ENCODE measurements at places on chromosomes 3 and 15. TPM values are rescaled to one million over a fixed set of nuclear protein-coding genes. Genes with fewer than 3 reads are reported as not detected.

GRCh38 chr3:120469882-120470301 is 19.1 kb upstream of the FSTL1 start:
- H3K36me3 ChIP-seq = peaks cover 5% of the 10 kb centered on the region
- H3K4me3 ChIP-seq = peak overlapping the region; percentile 1
- no peaks in the 10 kb centered on the region for H3K27me3 ChIP-seq
- no peak for DNase-seq
- H3K4me1 ChIP-seq = peaks cover 13% of the 10 kb centered on the region
- H3K27ac ChIP-seq = peak overlapping the region; percentile 99

DNA sequence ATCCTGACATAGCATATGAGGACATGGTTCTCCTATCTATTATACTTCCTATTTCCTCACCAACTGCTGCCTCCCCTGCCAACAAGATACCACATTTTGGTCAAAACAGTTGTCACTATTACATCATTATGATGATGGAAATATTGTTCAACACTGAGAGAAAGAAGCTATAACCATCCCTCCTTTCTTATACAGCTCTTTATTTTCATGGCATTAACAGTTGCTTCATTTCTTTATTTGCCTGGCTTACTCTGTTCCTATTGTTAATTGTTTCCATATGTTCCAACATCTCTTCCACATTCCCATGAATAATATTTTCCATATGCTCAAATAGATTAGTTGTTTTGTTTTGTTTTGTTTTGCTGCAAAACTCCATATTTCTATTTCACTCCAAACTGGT is 40.8 kb upstream of the FILIP1L start:
- peaks cover 26% of the 10 kb centered on the region for H3K4me1 ChIP-seq
- no peak for DNase-seq
- no peak overlapping the region for H3K4me3 ChIP-seq

The IQCF5 gene
- total RNA-seq = not detected

The REC114 gene
- total RNA-seq = not detected

GRCh38 chr15:31396881-31397560 is 70.4 kb downstream of the KLF13 start:
- H3K4me3 ChIP-seq = peak overlapping the region; percentile 53
- no peaks in the 10 kb centered on the region for H3K36me3 ChIP-seq
- peaks cover 29% of the 10 kb centered on the region for H3K27me3 ChIP-seq
- peak overlapping the region; percentile 70 for H3K27ac ChIP-seq
- no peaks in the 10 kb centered on the region for H3K4me1 ChIP-seq

DNA sequence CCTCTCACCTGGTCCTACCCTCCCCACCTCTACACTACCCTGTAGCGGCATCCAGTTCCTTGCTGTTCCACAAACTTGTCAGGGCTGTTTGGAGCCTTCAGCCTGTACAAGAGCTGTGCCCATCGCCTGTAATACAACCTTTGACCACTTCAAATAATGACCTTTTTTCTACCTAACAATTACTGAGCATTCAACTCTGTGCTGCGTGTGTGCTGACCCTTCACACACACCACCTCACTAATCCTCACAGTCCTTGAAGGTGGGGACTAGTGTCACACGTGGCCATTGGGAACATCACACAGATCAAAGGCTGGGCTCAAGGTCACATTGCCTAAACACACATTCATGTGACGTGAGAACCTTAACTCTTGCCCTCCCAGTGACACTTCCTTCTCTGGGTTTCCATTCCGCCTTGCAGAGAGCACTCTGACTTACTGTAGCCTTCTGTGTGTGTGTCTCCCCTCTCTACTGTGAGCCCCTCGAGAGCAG is 3.1 kb downstream of the C3orf20 start:
- peaks cover 8% of the 10 kb centered on the region for H3K27me3 ChIP-seq
- H3K4me3 ChIP-seq = no peak overlapping the region
- no peaks in the 10 kb centered on the region for H3K36me3 ChIP-seq

GRCh38 chr3:127754411-127755304 is 67.7 kb downstream of the MGLL start:
- peaks cover 2% of the 10 kb centered on the region for H3K27me3 ChIP-seq
- H3K27ac ChIP-seq = no peak overlapping the region
- DNase-seq = no peak
- H3K4me1 ChIP-seq = peaks cover 6% of the 10 kb centered on the region

DNA sequence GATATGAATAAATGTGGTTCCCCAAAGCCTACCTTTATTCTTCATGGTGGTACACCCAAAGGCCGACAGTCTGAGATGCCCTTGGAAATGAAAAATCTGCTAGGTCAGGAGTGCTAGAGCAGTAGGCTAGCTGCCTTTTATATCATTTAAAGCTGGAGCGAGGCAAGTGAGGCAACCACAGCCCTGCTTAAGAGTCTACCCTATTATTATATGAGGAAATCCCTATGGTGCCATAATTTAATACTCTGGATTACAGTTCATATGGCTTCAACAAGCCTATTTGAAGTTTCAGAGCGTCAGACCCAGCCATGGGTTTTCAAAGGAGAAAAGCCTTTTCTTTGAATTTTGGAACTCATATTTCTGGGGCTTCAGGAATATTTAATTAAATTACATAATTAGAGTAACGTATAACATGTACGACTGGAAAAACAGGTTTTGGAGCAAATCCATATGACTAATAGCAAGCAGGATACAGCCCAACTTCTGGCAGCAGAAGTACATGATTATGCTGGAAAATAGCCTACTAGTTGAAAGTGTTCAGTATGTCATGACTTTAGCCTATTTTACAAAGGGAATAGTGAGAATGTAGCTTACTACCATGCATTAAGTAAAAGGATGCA is 18.0 kb upstream of the SLTM start:
- no peak overlapping the region for H3K4me3 ChIP-seq
- peaks cover 5% of the 10 kb centered on the region for H3K4me1 ChIP-seq
- H3K27ac ChIP-seq = peak overlapping the region; percentile 13
- no peaks in the 10 kb centered on the region for H3K27me3 ChIP-seq
- no peaks in the 10 kb centered on the region for H3K36me3 ChIP-seq
- DNase-seq = no peak

The CNTN4 gene
- total RNA-seq = 29.7 TPM

The TMEM45A gene
- total RNA-seq = 9.6 TPM

DNA sequence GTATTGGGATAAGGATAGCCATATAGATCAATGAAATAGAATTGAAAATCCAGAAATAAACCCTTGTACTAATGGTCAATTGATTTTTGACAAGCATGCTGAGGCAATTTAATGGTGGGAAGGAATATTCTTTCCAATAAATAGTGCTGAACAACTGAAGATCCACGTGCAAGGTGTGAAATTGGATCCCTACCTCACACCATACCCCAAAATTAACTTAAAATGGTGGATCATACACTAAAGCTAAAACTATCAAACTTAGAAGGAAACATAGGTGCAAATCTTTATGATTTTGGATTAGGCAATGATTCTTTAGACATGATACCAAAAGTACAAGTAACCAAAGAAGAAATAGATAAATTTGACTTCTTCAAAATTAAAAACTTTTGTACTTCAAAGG is 22.1 kb upstream of the SYNM start:
- no peaks in the 10 kb centered on the region for H3K27me3 ChIP-seq
- H3K27ac ChIP-seq = no peak overlapping the region
- no peaks in the 10 kb centered on the region for H3K4me1 ChIP-seq
- H3K36me3 ChIP-seq = no peaks in the 10 kb centered on the region
- no peak for DNase-seq

The RBM5 gene
- total RNA-seq = 244 TPM

The TMEM108 gene
- total RNA-seq = 4.8 TPM

GRCh38 chr3:147416931-147417330 is 7.8 kb downstream of the ZIC1 start:
- H3K27ac ChIP-seq = no peak overlapping the region
- no peak for DNase-seq
- peak overlapping the region; percentile 83 for H3K4me3 ChIP-seq
- H3K4me1 ChIP-seq = peaks cover 11% of the 10 kb centered on the region
- H3K27me3 ChIP-seq = peaks cover 96% of the 10 kb centered on the region
- peaks cover 25% of the 10 kb centered on the region for H3K36me3 ChIP-seq

DNA sequence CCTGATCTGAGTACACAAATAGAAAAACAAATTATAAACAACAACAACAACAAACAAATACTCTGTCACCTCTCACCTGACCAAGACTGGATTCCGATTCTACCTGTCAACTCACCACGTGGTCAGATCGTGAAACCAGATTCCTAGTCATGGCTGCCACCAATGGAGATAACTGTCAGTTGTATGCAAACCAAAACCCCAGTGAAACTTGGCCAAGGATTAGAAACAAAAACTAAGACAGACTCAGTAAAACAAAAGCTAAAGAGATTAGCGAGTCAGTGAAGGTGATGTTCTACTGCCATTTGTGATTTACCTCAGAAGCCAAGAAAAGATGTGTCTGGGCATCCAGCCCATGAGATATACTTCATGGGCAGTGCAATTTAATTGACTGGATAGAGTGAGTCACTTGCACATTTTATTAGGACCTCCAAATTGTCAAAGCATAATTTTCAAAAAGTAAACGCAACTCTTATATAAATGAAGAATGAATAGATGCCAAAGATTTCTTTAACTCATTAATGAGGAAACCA is 31.1 kb downstream of the PHLDB2 start:
- no peaks in the 10 kb centered on the region for H3K4me1 ChIP-seq
- H3K36me3 ChIP-seq = peaks cover 16% of the 10 kb centered on the region
- no peak overlapping the region for H3K27ac ChIP-seq
- H3K4me3 ChIP-seq = no peak overlapping the region

DNA sequence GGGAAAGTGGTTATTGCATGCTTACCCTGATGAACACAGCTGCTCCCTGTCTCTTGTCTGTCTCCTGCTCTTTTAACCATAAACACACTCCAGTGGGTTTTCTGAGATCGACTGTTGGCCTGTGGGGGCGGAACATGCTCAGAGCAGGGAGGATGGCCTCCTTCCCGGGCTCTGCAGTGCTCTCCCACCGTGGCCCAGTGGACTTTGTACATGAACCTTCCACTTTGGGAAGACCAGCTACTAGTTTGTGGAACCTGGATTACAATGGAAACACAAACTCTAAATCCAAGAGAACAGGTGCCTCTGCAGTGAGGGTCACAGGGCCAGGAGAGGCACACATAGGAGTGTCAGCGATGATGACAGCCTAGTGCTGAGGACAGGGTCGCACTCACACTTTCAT is 56.5 kb downstream of the KLF13 start:
- H3K27me3 ChIP-seq = no peaks in the 10 kb centered on the region
- peak overlapping the region; percentile 64 for H3K27ac ChIP-seq
- H3K4me3 ChIP-seq = no peak overlapping the region
- peaks cover 9% of the 10 kb centered on the region for H3K36me3 ChIP-seq
- DNase-seq = no peak

The CAMK1 gene
- total RNA-seq = 9.1 TPM

The STAB1 gene
- total RNA-seq = 0.12 TPM

DNA sequence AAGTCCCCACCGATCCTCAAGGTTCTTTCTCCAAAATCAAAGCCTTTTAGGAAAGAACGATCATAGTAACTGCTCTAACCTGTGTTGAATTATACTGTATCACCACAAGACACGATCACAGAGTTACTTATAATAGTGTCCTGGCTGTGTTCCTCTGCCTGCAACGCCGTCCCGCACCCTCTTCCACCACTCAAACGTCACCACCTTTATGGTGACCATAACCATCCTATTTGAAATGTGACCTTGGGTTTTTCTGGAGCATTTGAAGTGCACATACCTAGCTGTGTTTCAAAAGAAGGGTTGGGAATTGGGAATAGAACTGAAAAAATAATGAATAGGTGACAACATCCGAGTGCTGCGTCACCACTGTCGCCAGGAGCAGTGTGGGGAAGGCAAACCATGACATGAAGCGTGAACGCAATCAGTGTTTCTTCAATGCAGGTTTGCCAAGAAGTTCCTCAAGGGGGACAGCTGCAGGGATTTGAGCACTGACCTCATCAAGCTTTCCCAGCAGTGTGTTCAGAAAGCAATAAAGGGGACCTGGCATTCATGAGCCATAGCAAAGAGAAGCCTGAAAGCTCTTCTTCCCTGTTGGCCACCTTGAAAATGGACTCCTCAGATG is 769 bp upstream of the SELENOS start:
- H3K4me1 ChIP-seq = peaks cover 7% of the 10 kb centered on the region
- H3K27ac ChIP-seq = peak overlapping the region; percentile 94
- H3K27me3 ChIP-seq = no peaks in the 10 kb centered on the region
- no peak for DNase-seq
- H3K36me3 ChIP-seq = peaks cover 25% of the 10 kb centered on the region

- no peak overlapping the region for H3K4me3 ChIP-seq
- peaks cover 54% of the 10 kb centered on the region for H3K4me1 ChIP-seq
- H3K36me3 ChIP-seq = peaks cover 3% of the 10 kb centered on the region
- H3K27ac ChIP-seq = no peak overlapping the region
- peaks cover 3% of the 10 kb centered on the region for H3K27me3 ChIP-seq
Observed at GRCh38 chr15:62453375-62453774, 288.3 kb upstream of the C2CD4B start.

The SLC22A13 gene
- total RNA-seq = 0.60 TPM

The LINGO1 gene
- total RNA-seq = 19.6 TPM

The MRAS gene
- total RNA-seq = 41.6 TPM

DNA sequence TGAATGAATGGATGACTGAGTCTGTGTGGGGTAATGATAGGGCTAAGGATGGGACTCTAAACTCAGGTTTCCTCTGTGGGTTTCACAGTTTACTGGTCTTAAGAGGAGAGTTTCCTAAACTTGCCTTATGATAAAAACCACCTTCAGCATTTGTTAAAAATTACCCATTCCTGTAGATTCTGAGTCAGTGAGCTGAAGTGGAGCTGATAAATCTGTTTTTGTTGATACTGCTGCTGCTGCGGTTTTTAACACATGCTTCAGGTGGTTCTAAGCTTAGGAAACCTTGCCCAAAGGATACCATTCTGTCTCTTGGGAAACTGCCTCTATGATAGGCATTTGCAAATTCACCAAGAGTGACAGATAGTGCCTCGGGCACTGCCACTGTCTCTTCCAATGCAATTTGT is 52.6 kb downstream of the MECOM start:
- peaks cover 5% of the 10 kb centered on the region for H3K27me3 ChIP-seq
- DNase-seq = no peak
- peaks cover 4% of the 10 kb centered on the region for H3K4me1 ChIP-seq
- H3K36me3 ChIP-seq = no peaks in the 10 kb centered on the region

- H3K27ac ChIP-seq = no peak overlapping the region
- peaks cover 42% of the 10 kb centered on the region for H3K27me3 ChIP-seq
- no peak for DNase-seq
- no peaks in the 10 kb centered on the region for H3K4me1 ChIP-seq
- no peak overlapping the region for H3K4me3 ChIP-seq
- no peaks in the 10 kb centered on the region for H3K36me3 ChIP-seq
Observed at GRCh38 chr3:127320529-127321121, 32.8 kb upstream of the PRR20G start.

GRCh38 chr3:57135964-57136719 is 29.0 kb downstream of the IL17RD start:
- no peak overlapping the region for H3K27ac ChIP-seq
- peaks cover 13% of the 10 kb centered on the region for H3K36me3 ChIP-seq
- H3K4me1 ChIP-seq = peaks cover 24% of the 10 kb centered on the region
- H3K27me3 ChIP-seq = no peaks in the 10 kb centered on the region

DNA sequence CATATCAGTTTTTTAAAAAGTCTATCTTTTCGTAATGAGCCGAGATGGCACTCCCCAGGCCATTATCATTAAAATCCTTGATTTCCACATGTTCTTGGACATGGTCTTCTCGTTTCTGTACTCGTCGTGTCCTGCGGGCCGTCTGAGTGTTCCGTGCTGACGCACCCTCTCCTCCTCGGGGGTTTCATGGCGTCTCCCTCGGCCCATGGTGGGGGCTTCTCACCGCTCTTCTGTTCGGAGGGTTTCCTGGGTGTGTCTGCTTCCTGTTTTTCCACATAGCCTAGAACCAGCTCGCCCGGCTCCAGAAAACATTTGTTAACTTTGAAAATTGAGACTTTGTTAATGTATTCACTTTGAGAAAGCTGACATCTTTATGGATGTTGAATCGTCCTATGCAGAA is 92.7 kb downstream of the VGLL4 start:
- no peaks in the 10 kb centered on the region for H3K27me3 ChIP-seq
- peaks cover 40% of the 10 kb centered on the region for H3K4me1 ChIP-seq
- peak overlapping the region; percentile 95 for H3K27ac ChIP-seq
- DNase-seq = no peak
- H3K4me3 ChIP-seq = peak overlapping the region; percentile 64
- H3K36me3 ChIP-seq = peaks cover 46% of the 10 kb centered on the region

The TAGLN3 gene
- 4.8 TPM for total RNA-seq

The CDHR4 gene
- total RNA-seq = not detected
